ENCODE measurements at places on chromosomes 13 and 19.

GRCh38 chr13:81197483-81197882, 856.6 kb upstream of the SPRY2 start:
- no peak for DNase-seq

- no peak for DNase-seq
Observed at GRCh38 chr13:26425443-26426358, 131.8 kb upstream of the WASF3 start.

DNA sequence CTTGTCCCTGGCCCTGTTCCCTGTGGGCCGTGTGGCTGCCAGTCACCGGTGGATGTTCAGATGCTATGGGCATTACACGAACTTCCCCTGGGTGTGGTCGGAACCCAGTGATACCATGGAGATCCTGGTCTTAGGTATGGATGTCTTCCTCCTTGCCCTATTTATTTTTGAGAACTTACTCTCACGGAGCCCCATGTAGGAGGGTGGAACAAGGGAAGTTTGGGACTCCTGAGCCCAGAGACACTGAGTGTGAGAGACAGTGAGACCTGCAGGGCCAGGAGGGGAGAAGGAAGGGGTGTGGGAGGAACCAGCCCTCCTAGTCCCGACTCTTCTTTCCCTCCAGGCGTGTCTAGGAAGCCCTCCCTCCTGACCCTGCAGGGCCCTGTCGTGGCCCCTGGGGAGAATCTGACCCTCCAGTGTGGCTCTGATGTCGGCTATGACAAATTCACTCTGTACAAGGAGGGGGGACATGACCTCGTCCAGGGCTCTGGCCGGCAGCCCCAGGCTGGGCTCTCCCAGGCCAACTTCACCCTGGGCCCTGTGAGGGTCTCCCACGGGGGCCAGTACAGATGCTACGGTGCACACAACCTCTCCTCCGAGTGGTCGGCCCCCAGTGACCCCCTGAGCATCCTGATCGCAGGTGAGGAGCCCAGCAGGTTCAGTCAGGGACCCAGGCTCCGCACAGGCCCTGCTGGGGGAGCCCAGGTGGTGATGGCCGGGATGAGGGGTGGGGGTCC, 14.9 kb upstream of the KIR3DL3 start:
- no peak for DNase-seq

DNA sequence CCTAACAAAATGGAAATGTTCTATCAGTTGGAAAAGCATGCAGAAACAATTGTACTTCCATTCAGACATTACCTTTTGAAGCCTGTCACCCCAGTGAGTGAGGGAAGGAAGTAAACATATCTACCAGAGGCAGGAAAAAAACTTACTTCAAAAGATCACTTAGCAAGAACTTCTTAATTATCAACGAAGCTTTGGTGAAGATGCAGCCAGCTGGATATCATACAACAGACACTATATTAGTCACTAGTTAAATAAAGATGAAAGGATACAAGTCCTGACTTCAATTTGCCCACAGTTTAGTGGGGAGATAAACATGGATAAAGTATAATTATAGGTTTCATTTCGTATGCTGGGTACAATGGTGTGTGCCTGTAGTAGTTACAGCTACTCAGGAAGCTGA, 148.8 kb downstream of the TNFRSF19 start:
- DNase-seq = no peak

- DNase-seq = no peak
Observed at GRCh38 chr13:34401696-34402095, 540.4 kb upstream of the NBEA start.

- DNase-seq = no peak
Observed at GRCh38 chr13:51731759-51732158, 72.2 kb downstream of the DHRS12 start.

DNA sequence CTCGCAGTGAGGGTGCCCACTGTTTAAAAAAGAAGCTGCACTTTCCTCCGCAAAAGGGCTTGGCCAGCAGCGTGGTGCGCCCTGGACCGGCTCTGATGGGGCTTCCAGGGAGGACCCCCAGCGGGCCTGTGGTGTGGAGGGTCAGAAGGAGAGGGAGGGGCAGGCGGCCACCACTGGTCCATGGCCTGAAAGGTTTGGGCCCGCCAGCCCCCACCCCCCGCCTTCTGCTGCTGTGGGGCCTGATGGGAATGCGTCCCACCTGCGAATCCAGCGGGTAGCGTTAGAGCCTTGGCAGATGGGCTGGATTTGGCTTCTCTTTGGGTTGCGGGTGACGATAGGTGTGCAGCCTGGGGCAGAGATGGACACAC, 34.7 kb downstream of the TMEM255B start:
- no peak for DNase-seq

DNA sequence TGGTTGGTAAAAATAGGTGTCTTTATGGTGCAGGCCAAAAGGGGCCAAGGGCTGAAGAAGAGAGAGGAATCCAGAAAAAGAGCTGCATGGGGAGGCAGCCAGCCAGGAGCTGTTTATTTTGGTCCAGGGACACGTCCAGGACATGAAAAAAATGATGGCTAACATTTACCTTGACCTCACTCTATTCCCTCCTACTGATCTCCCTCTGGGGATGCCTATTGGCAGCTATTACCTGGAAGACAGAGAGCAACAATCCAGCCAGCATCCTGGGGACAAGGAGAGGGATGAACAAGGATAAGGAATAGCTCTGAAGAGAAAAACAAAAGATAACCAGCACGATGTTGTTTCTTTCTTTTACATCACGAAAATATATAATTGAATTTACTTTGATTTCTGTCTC, 1599.6 kb downstream of the SLITRK5 start:
- no peak for DNase-seq

Measured in activated T-cell treated with anti-CD3 and anti-CD28 coated beads for 1 hour (primary cell).